ENCODE measurements at places on chromosomes 13 and 19.

DNA sequence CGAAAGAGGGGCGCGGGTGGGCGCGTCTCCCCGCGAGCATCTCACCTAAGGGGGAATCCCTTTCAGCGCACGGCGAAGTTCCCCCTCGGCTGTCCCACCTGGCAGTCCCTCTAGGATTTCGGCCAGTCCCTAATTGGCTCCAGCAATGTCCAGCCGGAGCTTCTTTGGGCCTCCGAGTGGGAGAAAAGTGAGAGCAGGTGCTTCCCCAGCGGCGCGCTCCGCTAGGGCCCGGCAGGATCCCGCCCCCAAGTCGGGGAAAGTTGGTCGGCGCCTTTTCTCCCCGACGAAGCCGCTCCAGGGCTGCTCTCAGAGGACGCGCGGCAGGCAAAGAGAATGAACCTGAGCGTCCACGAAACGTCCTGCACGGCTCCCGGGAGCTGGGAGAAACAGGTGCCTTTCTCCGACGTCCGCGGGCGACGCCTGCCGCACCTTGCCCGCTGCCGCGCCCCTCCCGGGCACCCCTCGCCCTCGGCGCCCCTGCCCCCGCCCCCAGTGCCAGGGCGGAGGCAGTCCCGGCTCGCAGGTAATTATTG, 366 bp upstream of the KL start:
- DNase-seq, result peak; percentile 71

GRCh38 chr13:103134271-103134670, 68.1 kb upstream of the SLC10A2 start:
- DNase-seq, result no peak

- no peak for DNase-seq
Measured at GRCh38 chr19:37931881-37932655, 25.1 kb downstream of the SIPA1L3 start.

GRCh38 chr19:2168619-2169424, 5.1 kb downstream of the DOT1L start:
- DNase-seq, result peak; percentile 81

- no peak for DNase-seq
Measured at GRCh38 chr13:82010780-82011179, 1669.9 kb upstream of the SPRY2 start.
